ENCODE measurements at places on chromosomes 5 and 9. TPM values are rescaled to one million over a fixed set of nuclear protein-coding genes. Genes with fewer than 3 reads are reported as not detected.

Gene IL33
- total RNA-seq = 0.33 TPM

Gene FOXD4L4
- 0.13 TPM for total RNA-seq

Gene SNCAIP
- not detected for total RNA-seq

Gene FBP2
- not detected for total RNA-seq

Gene FAM221B
- not detected for total RNA-seq

Gene CERCAM
- total RNA-seq = 39.5 TPM

Gene EMB
- 6.0 TPM for total RNA-seq

Gene CRB2
- 0.07 TPM for total RNA-seq

Gene GPR21
- total RNA-seq = not detected

Gene DMRT3
- total RNA-seq = not detected

Gene PCDHAC1
- 2.1 TPM for total RNA-seq

Gene RFK
- 36.8 TPM for total RNA-seq

Gene ALAD
- 10.4 TPM for total RNA-seq

Gene ADAMTS2
- 0.07 TPM for total RNA-seq

Gene SOHLH1
- total RNA-seq = not detected

Gene PDGFRB
- 0.13 TPM for total RNA-seq

Gene FBP1
- total RNA-seq = 0.13 TPM

Gene PTGR1
- total RNA-seq = 362 TPM

Gene ARL14EPL
- total RNA-seq = not detected

Gene CER1
- not detected for total RNA-seq

Gene TEX48
- not detected for total RNA-seq

Gene ZNF474
- total RNA-seq = 0.12 TPM

Gene OTULINL
- total RNA-seq = 13.5 TPM

Gene TAF11L5
- total RNA-seq = not detected

Gene INSL4
- total RNA-seq = 16.3 TPM

Gene CTNND2
- total RNA-seq = not detected

Gene CDC20B
- 0.08 TPM for total RNA-seq

Gene ANKRD55
- total RNA-seq = not detected

Gene SURF6
- total RNA-seq = 28.5 TPM

Gene SLC22A4
- 4.9 TPM for total RNA-seq

Gene GRXCR2
- not detected for total RNA-seq

Gene SH3GL2
- total RNA-seq = not detected

Gene OBP2A
- not detected for total RNA-seq

Gene CYSRT1
- total RNA-seq = 4.1 TPM

Gene MARCOL
- total RNA-seq = not detected

Gene TAF1L
- total RNA-seq = not detected

Gene KLHL3
- 0.28 TPM for total RNA-seq

Gene FBXL7
- total RNA-seq = 1.6 TPM

Gene NMUR2
- total RNA-seq = not detected

Gene GABBR2
- total RNA-seq = 0.34 TPM

Gene ARID3C
- total RNA-seq = not detected

Gene SLC28A3
- not detected for total RNA-seq

Gene ISOC1
- total RNA-seq = 16.2 TPM

Gene SIT1
- total RNA-seq = not detected

Gene TPPP
- total RNA-seq = 5.7 TPM

Gene BRINP1
- total RNA-seq = 0.16 TPM

Gene WDR31
- total RNA-seq = 1.3 TPM

Gene SHC3
- 0.39 TPM for total RNA-seq

Gene WDR38
- total RNA-seq = not detected

Gene TSSK1B
- not detected for total RNA-seq
